ENCODE measurements at places on chromosomes 3 and 15. TPM values are rescaled to one million over a fixed set of nuclear protein-coding genes. Genes with fewer than 3 reads are reported as not detected.

GRCh38 chr3:51343918-51344687 lies 41.0 kb upstream of the MANF start:
- no peak overlapping the region for H3K27ac ChIP-seq
- H3K4me3 ChIP-seq = no peak overlapping the region
- H3K4me1 ChIP-seq = peaks cover 24% of the 10 kb centered on the region
- DNase-seq = peak; percentile 78

DNA sequence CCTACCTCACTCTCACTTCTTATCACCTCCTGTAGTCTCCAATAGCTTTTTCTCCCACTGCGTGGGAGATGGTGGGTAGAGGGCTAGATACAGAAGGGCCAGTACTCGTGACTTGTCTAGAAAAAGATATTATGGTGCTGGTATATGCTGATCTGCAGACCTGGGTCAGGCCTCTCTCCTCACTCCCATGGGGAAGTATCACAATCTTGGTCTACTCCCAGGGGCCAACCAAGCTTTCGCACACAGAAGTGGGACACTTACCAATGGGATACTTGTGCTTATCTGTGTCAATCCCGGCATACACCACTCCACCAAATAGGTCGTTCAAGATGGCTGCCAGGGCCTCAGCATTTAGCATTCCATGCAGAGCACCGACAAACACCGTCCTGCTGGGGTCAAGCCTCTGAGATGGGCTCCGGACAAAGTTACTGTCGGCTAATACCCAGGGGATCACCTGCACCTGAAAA lies 9.0 kb upstream of the RPS17 start:
- H3K27ac ChIP-seq = no peak overlapping the region
- no peaks in the 10 kb centered on the region for H3K4me1 ChIP-seq
- DNase-seq = no peak
- no peaks in the 10 kb centered on the region for H3K27me3 ChIP-seq

DNA sequence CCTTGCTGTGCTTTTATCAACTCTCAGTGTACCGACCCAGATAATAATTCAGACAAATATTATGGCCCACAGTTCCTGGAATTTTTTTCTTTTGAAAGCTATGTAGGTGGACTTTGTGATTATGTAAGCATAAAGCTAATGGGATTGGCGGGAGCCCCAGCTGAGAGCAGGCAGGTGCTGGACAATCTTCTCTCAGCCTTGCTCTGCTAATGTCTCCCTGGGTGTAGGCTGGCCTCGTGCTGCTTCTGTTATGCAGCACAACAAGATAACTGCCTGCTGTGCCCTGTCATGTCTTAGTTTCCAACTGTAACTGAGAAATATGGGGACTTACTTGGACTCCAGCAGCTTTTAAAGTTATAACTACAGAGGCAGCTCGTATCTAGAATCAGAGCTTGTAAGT lies 415.0 kb downstream of the PDCD6IP start:
- H3K27ac ChIP-seq = no peak overlapping the region
- no peaks in the 10 kb centered on the region for H3K27me3 ChIP-seq
- no peak overlapping the region for H3K4me3 ChIP-seq

GRCh38 chr15:67859331-67859946 lies 19.6 kb upstream of the RNU6-1 start:
- H3K27me3 ChIP-seq = no peaks in the 10 kb centered on the region
- no peaks in the 10 kb centered on the region for H3K36me3 ChIP-seq
- no peak overlapping the region for H3K27ac ChIP-seq
- no peak for DNase-seq
- peaks cover 2% of the 10 kb centered on the region for H3K4me1 ChIP-seq

GRCh38 chr3:124234852-124235252 lies 242.9 kb upstream of the ROPN1 start:
- H3K27ac ChIP-seq = no peak overlapping the region
- DNase-seq = no peak
- no peaks in the 10 kb centered on the region for H3K36me3 ChIP-seq
- no peaks in the 10 kb centered on the region for H3K4me1 ChIP-seq

DNA sequence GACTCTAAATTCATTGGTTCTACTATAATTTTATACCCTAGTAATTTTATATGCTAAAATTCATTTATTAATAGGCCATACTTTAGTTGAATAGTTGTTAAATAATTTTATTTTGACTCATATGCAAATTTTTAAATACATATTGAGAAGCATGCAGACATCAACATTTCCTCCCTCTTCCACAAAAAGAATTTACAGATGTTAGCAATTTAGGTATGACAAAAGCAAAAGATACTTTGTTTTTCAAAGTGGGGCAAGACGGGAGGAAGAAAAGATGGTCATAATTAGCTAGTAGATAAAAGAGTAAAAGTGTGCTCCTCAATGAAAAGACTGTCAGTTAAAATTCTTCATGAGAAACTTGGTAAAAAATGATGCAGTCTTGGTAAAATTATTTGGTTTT lies 148.9 kb upstream of the TSPAN3 start:
- no peaks in the 10 kb centered on the region for H3K27me3 ChIP-seq
- H3K27ac ChIP-seq = no peak overlapping the region
- peaks cover 9% of the 10 kb centered on the region for H3K36me3 ChIP-seq
- H3K4me1 ChIP-seq = peaks cover 5% of the 10 kb centered on the region
- DNase-seq = no peak
- H3K4me3 ChIP-seq = no peak overlapping the region

DNA sequence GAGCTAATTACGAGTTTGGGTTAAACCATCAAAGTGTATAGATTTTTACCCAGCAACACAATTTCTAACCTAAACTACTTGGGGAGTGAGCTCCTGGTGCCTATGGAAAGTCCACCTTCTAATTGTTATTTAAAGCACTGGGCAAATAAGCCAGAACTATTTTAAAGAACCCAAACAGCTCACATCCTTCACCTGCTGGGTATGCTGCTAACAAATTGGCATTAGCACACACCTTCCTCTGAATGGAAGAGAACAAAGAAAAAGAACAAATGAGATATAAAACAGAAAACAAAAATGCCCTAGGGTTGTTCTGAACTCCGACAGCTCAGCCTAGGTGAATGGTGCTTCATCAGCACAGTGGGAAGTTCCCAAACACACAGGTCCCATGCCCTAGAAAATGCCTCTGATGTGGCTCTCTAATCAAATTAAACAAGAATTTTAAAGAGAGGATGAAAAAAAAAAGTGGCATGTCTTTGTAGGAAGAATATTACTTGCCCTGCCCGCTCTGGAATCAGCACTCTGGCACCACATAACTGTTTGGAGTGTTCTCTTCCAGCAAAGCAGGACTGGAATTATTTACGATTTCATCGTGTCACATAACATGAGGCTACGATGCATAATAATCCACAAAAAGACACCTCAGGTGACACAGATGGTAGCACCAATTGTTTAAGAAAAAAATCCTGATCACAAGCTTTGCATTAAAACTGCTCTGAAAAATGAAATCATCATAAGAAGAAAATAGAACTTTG lies 334.4 kb downstream of the GBE1 start:
- H3K27ac ChIP-seq = no peak overlapping the region
- no peaks in the 10 kb centered on the region for H3K36me3 ChIP-seq
- no peaks in the 10 kb centered on the region for H3K4me1 ChIP-seq
- no peak for DNase-seq
- H3K4me3 ChIP-seq = no peak overlapping the region
- H3K27me3 ChIP-seq = no peaks in the 10 kb centered on the region

- DNase-seq = no peak
- no peaks in the 10 kb centered on the region for H3K27me3 ChIP-seq
- H3K4me3 ChIP-seq = no peak overlapping the region
- no peaks in the 10 kb centered on the region for H3K36me3 ChIP-seq
Measured at GRCh38 chr3:191282251-191283185, 46.7 kb upstream of the CCDC50 start.

DNA sequence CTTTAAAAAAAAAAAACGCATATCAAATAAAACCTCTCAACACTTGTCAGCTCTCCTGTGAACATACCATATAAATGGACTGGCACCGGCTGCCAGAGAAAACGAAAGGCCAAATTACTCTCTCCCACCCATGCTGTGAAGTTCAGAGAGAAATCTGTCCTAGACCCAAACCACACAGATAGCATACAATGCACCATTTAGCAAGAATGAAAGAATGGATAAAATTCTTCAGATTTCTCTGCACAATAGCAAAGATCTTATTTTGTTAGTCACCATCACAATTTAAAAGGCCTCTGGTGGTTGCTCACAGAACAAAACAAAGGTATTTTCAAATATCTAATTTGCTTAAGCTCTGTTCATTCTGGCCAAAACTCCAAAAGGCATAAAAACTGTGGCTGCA lies 93.9 kb upstream of the BHLHE40 start:
- H3K4me1 ChIP-seq = no peaks in the 10 kb centered on the region
- DNase-seq = no peak
- no peak overlapping the region for H3K27ac ChIP-seq

GRCh38 chr3:76561494-76562236 lies 478.2 kb upstream of the ROBO2 start:
- H3K27ac ChIP-seq = no peak overlapping the region
- no peaks in the 10 kb centered on the region for H3K27me3 ChIP-seq
- no peak overlapping the region for H3K4me3 ChIP-seq
- no peaks in the 10 kb centered on the region for H3K36me3 ChIP-seq
- DNase-seq = peak; percentile 36

DNA sequence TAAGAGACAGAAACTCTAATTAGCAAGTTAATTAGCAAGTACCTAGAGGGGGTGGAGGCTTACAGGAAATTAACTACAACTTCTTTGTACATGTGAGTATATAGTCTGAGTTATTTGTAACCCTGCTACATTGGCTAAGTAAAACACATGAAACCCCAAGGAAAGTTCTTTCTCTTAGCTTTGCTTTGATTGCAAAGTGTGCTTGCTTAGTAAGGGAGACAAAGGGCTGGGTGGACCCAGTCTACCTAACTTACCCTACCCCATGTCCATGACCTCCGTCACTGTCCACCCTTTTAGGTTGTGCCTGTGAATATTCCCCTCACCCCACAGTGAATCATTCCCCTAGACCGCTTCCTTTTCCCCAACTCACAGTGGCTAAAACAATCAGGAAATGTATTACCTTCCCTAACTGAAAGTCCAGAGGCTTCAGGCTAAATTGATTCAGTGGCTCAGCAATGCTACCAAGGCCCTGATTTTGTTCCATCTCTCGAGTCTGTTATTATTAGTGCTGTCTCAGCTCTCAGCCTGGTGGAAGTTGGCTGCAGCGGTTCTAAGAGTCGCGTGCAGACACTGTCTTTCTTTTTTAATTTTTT lies 31.1 kb upstream of the RYR3 start:
- no peaks in the 10 kb centered on the region for H3K4me1 ChIP-seq
- H3K4me3 ChIP-seq = no peak overlapping the region
- DNase-seq = no peak
- H3K27me3 ChIP-seq = peaks cover 2% of the 10 kb centered on the region

GRCh38 chr3:131716943-131717342 lies 214.2 kb upstream of the MRPL3 start:
- no peaks in the 10 kb centered on the region for H3K4me1 ChIP-seq
- no peaks in the 10 kb centered on the region for H3K36me3 ChIP-seq
- H3K27me3 ChIP-seq = no peaks in the 10 kb centered on the region
- H3K4me3 ChIP-seq = no peak overlapping the region

DNA sequence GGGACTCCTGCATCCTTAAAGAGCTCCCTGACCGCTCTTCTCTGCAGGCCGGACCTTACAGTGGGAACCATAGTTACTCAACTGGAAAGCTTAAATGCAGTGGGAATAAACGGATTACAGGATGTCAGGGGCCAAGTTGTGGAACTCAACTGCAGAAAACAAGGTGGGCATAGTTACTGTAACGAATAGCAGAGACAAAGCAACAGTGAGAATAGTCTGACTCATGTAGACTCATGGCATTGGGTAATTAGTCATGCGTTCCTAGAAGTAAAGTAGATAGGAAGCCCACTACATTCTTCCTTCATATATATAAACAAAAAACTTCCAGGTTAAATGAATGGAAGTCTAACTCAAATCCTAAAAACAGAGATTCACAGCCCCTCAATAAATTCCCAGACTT lies 95.5 kb upstream of the CHRNA7 start:
- H3K4me3 ChIP-seq = no peak overlapping the region
- no peaks in the 10 kb centered on the region for H3K27me3 ChIP-seq
- H3K36me3 ChIP-seq = no peaks in the 10 kb centered on the region
- no peaks in the 10 kb centered on the region for H3K4me1 ChIP-seq

GRCh38 chr3:77373619-77374018 lies 333.7 kb downstream of the ROBO2 start:
- H3K36me3 ChIP-seq = no peaks in the 10 kb centered on the region
- H3K27ac ChIP-seq = no peak overlapping the region
- no peaks in the 10 kb centered on the region for H3K27me3 ChIP-seq
- no peak overlapping the region for H3K4me3 ChIP-seq
- no peak for DNase-seq

DNA sequence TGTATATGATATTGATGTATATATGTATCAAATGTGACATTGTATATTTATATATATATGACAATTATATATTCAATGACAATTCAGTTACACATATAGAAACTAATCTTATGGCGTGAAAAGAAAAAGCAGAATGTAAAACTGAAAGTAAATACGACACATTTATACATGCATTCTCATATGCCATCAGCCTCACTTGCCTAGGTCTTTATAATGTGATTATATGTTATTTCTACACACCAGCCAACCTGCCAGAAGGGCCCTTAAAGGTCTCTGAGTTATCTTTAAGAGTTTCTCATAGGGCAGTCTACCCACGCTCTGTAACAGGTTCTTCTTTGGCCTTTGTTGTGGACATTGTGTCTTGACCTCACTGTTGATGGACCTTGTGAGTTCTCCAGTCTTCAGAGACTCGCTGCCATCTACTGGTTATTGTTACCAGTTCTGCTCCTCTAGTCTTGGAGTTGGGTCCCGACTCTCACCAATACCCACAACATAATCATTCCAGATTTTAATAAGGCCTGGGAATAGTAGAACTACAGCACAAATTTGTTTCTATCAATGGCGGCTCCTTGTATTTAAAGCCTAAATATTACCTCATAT lies 371.5 kb upstream of the GOLIM4 start:
- H3K4me1 ChIP-seq = no peaks in the 10 kb centered on the region
- H3K27ac ChIP-seq = no peak overlapping the region
- DNase-seq = peak; percentile 55
- no peaks in the 10 kb centered on the region for H3K36me3 ChIP-seq
- no peak overlapping the region for H3K4me3 ChIP-seq

- no peak overlapping the region for H3K4me3 ChIP-seq
- no peaks in the 10 kb centered on the region for H3K4me1 ChIP-seq
- peaks cover 3% of the 10 kb centered on the region for H3K27me3 ChIP-seq
- DNase-seq = no peak
Measured at GRCh38 chr3:188097791-188098190, 56.2 kb upstream of the LPP start.

- H3K27ac ChIP-seq = no peak overlapping the region
- H3K4me1 ChIP-seq = no peaks in the 10 kb centered on the region
- no peak overlapping the region for H3K4me3 ChIP-seq
- no peak for DNase-seq
- no peaks in the 10 kb centered on the region for H3K36me3 ChIP-seq
- peaks cover 16% of the 10 kb centered on the region for H3K27me3 ChIP-seq
Measured at GRCh38 chr15:69685512-69686452, 233.2 kb downstream of the RPLP1 start.

Gene TF
- not detected for total RNA-seq

Gene MYLK
- 521 TPM for total RNA-seq

Gene MKRN3
- under 0.01 TPM for total RNA-seq

Gene DHX36
- total RNA-seq = 27.1 TPM

Gene NAALADL2
- total RNA-seq = 19.2 TPM

Gene ZDHHC3
- 57.2 TPM for total RNA-seq

Gene SPINK8
- total RNA-seq = not detected

Gene ATP8B4
- 0.54 TPM for total RNA-seq

Gene PCOLCE2
- 0.56 TPM for total RNA-seq

All from IMR-90 (cell line).